ENCODE measurements at places on chromosomes 13 and 19.

GRCh38 chr19:33684538-33685232 lies 62.9 kb downstream of the CHST8 start:
- no peaks in the 10 kb centered on the region for H3K36me3 ChIP-seq
- no peak overlapping the region for H3K4me3 ChIP-seq
- no peaks in the 10 kb centered on the region for H3K4me1 ChIP-seq
- H3K27ac ChIP-seq, result no peak overlapping the region

- no peaks in the 10 kb centered on the region for H3K36me3 ChIP-seq
- H3K4me3 ChIP-seq, result no peak overlapping the region
- peaks cover 28% of the 10 kb centered on the region for H3K4me1 ChIP-seq
- no peak overlapping the region for H3K27ac ChIP-seq
These were observed 22.6 kb downstream of the CEBPA start for GRCh38 chr19:33279430-33280350.

DNA sequence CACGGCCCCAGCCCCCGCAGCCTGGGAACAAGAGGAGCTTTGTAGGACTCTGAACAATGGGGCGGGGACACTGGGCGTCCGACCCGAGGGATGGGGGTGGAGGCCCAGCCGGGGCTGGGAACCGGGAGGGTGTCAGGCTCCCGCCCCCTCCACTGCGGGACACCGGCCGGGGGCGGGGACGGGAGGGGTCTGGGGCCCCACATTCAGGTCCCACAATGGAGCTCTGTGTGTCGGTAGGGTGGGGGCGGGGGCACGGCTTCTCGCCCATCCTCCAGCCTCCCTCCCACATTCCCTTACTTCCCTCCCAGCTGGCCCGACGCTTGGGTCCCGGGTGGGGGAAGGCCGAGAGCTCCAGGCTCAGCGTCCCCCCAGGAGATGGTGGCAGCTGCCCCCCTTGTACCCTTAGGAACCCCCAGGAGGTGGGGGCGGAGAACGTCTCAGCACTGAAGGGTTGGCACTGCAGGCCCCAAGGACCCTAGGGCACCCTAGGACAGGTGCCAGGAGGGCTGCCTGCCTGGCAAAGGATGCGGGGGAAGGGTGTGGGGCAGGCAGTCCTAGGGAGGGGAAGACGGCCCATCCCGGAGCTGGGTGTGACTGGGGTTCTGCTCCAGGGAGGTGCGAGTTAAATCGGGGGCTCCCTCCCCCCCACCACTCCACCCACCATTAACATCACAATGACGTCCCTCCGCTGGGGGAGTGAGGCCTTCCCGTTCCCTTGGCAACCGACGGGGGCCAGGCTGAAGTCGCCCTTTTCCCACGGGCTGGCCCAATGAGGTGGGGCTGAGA lies 5.3 kb downstream of the TTYH1 start:
- H3K4me1 ChIP-seq, result peaks cover 10% of the 10 kb centered on the region
- no peaks in the 10 kb centered on the region for H3K36me3 ChIP-seq
- no peaks in the 10 kb centered on the region for H3K27me3 ChIP-seq
- H3K27ac ChIP-seq, result no peak overlapping the region

- H3K4me3 ChIP-seq, result no peak overlapping the region
- no peak overlapping the region for H3K27ac ChIP-seq
- H3K27me3 ChIP-seq, result no peaks in the 10 kb centered on the region
These were observed 35.2 kb upstream of the WDFY2 start for GRCh38 chr13:51549050-51549449.

- H3K27me3 ChIP-seq, result no peaks in the 10 kb centered on the region
- H3K4me3 ChIP-seq, result no peak overlapping the region
- no peaks in the 10 kb centered on the region for H3K4me1 ChIP-seq
- no peak for DNase-seq
These were observed 6.3 kb downstream of the C19orf38 start for GRCh38 chr19:10854350-10855089.

DNA sequence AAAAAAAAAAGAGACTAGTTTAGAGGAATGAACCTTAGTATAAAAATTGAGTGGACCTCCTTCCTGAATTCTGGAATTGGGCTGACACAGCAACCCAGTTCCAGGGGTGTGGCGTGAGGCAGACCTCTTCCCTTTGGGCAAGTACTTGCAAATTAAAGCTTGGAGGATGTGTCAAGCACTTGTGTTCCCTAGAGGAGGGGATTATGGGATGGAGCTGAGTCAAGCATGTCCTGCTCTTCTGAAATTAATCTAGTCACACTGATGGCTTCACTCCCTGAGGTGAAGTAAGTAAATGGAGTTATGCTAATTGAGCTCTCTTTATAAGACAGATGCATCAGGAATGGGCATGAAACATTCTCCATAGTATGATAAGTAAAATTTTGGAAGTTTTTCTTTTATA lies 107.7 kb upstream of the HTR2A start:
- no peaks in the 10 kb centered on the region for H3K4me1 ChIP-seq
- no peak for DNase-seq
- no peak overlapping the region for H3K4me3 ChIP-seq
- H3K36me3 ChIP-seq, result no peaks in the 10 kb centered on the region

DNA sequence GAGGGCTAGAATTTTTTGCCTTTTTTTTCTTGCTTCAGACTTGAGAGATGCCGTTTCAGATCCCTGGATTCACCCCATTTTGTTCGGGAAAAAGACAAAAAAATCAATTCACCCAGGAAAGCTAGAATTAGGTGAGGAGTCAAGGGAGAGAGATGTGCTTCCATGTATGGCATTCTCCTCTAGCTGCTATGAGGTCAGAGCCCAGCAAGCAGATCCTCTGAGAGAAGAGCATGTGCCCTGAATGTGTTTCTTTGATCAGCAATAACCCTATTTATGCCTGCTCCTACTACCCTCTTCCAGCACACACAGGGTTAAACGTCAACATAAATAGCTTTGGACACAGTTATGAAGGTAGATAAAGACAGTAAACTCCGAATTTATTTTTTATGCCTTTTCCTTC lies 53.6 kb downstream of the NDFIP2 start:
- no peak overlapping the region for H3K4me3 ChIP-seq
- no peaks in the 10 kb centered on the region for H3K27me3 ChIP-seq
- peaks cover 9% of the 10 kb centered on the region for H3K4me1 ChIP-seq
- H3K27ac ChIP-seq, result no peak overlapping the region
- DNase-seq, result no peak

Measured in vagina (tissue), 2 donors.